ENCODE measurements at places on chromosomes 3 and 15. TPM values are rescaled to one million over a fixed set of nuclear protein-coding genes. Genes with fewer than 3 reads are reported as not detected.

LIPH gene
- not detected for total RNA-seq

TBC1D21 gene
- not detected for total RNA-seq

CALML4 gene
- total RNA-seq = 11.9 TPM

GRCh38 chr3:149534082-149534481 is 59.6 kb downstream of the TM4SF4 start:
- no peak overlapping the region for H3K4me3 ChIP-seq
- DNase-seq = no peak
- no peaks in the 10 kb centered on the region for H3K36me3 ChIP-seq
- H3K4me1 ChIP-seq = peaks cover 3% of the 10 kb centered on the region

GRCh38 chr3:62211675-62212429 is 161.5 kb downstream of the FEZF2 start:
- H3K4me1 ChIP-seq = no peaks in the 10 kb centered on the region
- no peak overlapping the region for H3K4me3 ChIP-seq
- DNase-seq = no peak
- no peak overlapping the region for H3K27ac ChIP-seq
- H3K27me3 ChIP-seq = peaks cover 2% of the 10 kb centered on the region
- H3K36me3 ChIP-seq = no peaks in the 10 kb centered on the region

- H3K4me3 ChIP-seq = no peak overlapping the region
- no peaks in the 10 kb centered on the region for H3K4me1 ChIP-seq
- no peak overlapping the region for H3K27ac ChIP-seq
- no peak for DNase-seq
Measured at GRCh38 chr3:39941931-39942330, 132.5 kb downstream of the MYRIP start.

CCR2 gene
- total RNA-seq = 1.1 TPM
